Cardiac septum (tissue), 1 donor: ENCODE measurements at places on chromosomes 5 and 9. TPM values are rescaled to one million over a fixed set of nuclear protein-coding genes. Genes with fewer than 3 reads are reported as not detected.

- no peak for DNase-seq
These were observed 456.0 kb upstream of the MEF2C start for GRCh38 chr5:89338935-89339334.

- DNase-seq = peak; percentile 92
These were observed 21.2 kb downstream of the DYNC2I2 start for GRCh38 chr9:128635266-128636023.

DNA sequence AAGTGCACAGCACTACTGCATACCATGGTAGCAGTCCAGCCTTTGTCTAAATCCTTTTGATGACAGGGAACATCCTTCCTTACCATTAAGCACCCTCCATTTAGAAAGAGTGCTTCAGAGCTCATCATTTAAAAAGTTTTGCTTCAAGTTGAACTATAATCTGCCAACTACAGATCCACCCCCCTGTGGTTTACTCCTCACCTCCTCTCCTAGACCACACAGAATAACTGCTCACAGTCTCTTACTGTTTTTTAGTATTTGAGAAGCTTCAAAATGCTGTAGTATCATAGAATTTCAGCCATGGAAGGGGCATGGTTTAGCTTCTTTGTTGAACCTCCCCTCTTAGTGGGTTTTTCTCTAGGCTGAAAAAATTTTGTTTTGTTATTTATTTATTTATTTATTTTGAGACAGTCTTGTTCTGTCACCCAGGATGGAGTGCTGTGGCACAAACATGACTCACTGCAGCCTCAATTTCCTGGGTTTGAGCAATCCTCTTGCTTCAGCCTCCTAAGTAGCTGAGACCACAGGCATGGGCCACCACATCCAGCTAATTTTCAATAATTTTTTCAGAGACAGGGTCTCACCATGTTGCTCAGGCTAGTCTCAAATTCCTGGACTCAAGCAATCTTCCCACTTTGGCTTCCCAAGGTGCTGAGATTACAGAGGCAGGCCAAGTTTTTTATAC, 384.3 kb upstream of the RFX3 start:
- DNase-seq = no peak

DNA sequence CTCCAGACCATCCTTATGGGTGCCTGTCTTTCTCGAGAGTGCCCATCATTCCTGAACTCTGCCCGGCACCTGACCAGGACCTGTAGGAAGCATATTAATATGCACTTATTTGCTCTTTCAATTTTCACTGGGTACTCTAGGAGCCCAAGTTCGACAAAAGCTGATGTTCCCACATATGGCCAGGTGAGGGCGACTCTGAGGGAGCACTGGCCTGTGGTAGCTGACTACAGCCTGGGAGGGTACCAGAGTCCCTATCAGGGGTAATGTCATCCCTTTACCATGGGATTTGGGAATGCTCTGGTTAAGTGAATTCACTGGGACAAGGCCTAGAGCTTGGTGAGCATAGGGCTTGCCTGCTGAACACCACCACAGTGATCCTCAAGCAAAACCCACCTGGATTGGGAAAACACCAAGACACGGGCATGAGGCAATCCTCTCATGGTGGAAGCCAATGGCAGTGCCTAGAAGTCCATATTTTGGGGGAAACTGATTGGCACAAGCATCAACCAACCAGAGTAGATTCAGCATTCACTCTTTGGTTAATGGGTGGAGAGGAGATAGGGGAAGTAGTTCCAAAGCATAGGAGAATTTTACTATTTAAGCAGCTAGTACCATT, 112.2 kb downstream of the MTX3 start:
- no peak for DNase-seq

- peak; percentile 81 for DNase-seq
These were observed 20.1 kb upstream of the MARCHF6 start for GRCh38 chr5:10333154-10334006.

GRCh38 chr5:168934169-168934568, 355.0 kb upstream of the PANK3 start:
- DNase-seq = no peak

DNA sequence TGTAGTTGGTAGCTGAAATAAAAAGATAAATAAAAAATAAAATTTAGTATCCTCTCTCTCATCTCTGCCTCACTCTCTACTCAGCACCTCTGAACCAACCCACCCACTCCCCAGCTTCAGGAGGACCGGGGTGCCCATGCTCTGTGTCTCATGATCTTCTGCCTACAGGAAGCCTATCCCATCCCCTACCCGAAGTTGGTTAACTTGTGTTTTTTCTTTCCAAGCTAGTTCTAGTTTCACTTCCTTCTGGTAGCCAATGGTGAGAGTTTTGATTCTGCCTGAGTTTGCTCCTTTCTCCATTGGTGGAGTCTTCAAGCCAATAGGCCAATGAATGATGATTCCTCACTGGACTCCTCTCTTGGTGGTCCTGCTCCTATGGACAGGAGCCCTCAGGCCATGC, 32.1 kb downstream of the SNX24 start:
- no peak for DNase-seq

GRCh38 chr5:36422952-36423351, 121.2 kb upstream of the RANBP3L start:
- no peak for DNase-seq

DNA sequence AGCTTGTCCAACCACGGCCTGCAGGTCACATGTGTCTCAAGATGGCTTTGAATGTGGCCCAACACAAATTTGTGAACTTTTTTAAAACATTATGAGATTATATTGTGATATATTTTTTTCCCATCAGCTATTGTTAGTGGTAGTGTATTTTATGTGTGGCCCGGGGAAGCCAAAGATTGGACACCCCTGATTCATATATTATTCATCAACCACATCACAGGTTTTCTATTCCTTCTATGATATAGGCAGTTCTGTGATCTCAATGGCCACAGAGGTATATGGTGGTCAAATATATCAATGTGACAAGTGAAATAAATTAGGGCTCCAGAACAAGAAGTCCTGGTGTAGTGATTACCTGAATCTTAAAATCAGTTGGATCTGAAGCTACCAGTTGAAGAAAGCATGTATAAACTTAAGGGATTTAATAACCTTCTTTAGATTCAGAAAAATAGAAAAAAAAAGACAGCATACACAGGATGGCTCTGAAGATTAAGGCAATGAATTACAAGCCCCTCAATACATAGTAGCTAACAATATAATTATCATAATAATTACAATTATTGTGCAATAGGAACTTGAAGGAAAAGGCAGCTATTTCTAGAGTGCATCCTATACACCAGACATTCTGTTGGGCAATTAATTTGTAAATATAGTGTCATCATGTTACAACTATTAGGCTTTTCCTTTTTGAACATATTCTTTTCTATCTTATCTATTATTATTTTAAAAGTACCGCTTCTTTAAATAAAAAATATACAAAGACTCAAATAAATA, 530.4 kb upstream of the PTPRD start:
- DNase-seq = no peak

- no peak for DNase-seq
These were observed 185.6 kb downstream of the EFNA5 start for GRCh38 chr5:107485184-107485583.

DNA sequence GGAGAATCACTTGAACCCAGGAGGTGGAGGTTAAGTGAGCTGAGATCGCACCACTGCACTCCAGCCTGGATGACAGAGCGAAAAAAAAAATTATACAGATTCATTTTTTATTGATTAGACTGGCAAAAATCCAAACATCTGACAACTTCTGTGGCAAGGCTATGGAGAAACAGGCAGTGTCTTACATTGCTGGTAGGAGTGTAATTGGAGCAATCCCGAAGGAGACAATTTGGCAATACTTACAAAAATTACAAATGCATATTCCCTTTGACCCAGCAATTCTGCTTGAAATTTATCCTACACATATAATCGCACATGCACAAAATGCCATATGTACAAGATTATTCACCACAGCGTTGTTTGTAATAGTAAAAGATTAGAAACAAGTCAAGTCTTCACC, 86.8 kb downstream of the MAPKAP1 start:
- no peak for DNase-seq

DNA sequence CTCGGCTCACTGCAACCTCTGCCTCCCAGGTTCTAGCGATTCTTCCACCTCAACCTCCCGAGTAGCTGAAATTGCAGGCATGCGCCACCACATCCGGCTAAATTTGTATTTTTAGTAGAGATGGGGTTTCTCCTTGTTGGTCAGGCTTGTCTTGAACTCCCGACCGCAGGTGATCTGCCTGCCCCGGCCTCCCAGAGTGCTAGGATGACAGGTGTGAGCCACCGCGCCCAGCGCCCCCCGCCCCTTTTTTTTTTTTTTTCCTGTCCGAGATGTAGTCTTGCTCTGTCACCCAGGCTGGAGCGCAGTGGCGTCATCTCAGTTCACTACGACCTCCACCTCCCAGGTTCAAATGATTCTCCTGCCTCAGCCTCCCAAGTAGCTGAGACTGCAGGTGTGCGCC, 6.6 kb downstream of the ATP6V1G1 start:
- DNase-seq = no peak

DNA sequence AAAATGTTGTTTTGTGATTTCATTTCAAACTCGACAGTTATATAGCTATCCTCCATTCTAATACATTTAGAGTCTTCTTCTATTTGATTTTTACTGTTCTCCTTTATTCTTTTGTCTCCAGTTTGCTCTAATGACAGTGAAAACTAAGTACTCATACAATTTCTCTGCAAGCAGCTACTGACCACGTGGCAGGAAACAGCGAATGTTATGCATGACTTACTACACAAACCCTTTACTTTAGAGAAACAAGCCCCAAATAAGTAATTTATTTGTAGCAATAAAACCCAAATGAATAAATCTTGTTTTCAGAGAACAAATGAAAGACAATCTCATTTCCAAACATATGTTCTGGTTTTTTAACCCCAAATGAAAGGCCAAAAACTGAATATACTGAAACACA, 41.9 kb downstream of the CDH6 start:
- DNase-seq = no peak

DNA sequence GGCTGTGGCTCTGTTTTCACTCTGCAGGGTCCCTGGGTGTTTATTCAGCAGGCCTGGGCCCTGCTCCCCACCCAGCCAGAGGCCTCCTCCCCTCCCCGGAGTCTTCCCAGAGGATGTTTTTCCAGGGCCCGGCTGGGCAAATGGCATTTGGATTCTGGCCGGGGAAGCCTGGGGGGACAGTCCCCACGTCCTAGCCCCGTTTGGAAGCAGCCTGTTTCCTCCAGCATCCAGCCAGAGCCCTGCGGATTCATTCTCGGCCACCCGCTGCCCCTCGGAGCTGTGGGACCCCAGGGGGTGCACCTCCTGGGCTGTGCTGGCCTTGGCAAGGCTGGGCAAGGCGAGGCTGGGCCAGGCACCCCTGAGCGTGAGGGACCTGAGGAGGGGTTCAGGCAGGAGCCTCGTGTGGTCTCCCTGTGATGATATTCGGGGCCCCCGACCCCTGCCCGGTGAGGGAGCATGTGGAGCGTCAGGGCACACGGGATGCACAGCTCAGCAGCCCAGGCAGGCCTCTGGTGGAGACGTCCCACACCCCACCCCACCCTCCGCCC, 48.8 kb upstream of the EGFL7 start:
- no peak for DNase-seq

DNA sequence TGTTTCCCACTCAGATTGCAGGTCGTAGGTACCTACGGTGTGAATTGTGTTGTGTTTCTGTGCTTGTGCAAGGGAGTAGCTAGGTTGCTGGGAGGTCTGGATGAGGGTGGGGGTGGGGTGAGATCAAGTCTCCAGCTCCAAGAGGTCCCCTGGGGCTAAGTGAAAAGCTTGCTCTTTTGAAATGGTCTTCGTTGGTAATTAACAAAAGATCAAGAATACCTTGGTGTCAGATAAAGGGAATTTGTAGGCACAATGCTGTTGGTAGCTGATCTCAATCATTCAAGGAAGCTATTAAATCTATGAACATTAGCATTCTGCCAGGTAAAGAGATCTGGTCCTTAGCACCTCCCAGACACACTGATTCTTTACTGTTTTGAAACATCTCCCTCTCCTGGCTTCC, 928 bp upstream of the PCDHGC4 start:
- DNase-seq = no peak

GRCh38 chr5:154384480-154385235, 61.1 kb upstream of the SAP30L start:
- no peak for DNase-seq

- no peak for DNase-seq
These were observed 19.1 kb downstream of the TNFSF8 start for GRCh38 chr9:114911167-114911821.

DNA sequence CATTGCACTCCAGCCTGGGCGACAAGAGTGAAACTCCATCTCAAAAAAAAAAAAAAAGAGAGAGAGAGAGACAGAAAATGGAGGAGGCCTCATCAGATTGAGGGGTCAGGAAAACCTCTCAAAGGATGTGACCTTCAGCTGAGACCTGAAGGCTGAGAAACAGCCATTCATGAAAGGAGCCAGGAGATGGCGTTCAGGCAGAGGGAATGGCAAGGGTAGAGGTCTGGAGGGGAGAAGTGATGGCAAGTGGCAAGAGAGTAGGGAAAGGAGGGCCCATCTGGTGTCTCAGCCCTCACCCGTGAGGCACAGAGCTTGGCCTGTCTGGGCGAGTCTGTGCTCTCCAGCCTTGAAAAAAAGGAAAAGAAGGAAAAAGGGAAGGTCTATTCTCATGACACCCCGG, 17.0 kb downstream of the CAMK2A start:
- no peak for DNase-seq

GRCh38 chr5:96463091-96463490, 30.0 kb upstream of the PCSK1 start:
- no peak for DNase-seq

DNA sequence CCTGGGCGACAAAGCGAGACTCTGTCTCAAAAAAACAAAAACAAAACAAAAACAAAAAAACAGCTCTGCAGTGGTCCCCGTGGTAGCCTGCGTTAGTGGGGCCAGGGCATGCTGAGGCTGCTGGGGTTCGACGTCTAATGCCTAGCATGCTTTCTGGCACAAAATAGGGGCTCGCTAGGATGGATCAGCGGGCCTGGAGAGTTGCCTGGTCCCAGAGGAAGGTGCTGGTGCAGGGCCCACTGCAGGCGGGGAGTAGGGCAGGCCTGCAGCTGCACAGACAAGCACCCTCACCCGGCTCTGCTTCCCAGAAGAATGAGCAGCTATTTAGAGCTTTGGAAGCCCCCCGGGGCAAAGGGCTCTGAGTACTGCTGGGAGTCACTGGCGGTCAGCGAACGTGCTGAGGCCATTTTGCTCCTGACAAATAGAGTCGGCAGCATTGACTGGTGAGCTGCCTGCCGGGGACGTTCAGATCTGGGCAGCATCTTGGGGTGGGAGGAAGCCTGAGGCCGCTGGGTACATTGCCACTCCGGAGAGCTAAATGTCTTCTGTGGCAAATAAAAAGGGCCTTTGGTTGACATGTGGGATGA, 126.7 kb downstream of the OLFM1 start:
- peak; percentile 19 for DNase-seq

Gene N4BP3
- total RNA-seq = 2.0 TPM

Gene SPATA6L
- 2.4 TPM for total RNA-seq

Gene GLRA1
- total RNA-seq = not detected

Gene ZFP37
- 2.0 TPM for total RNA-seq

Gene DOLK
- total RNA-seq = 9.8 TPM

Gene DOLPP1
- 4.8 TPM for total RNA-seq

Gene CCNJL
- 6.3 TPM for total RNA-seq

Gene PAEP
- total RNA-seq = not detected

Gene CTNND2
- total RNA-seq = 41.3 TPM
